ENCODE measurements at places on chromosomes 11 and 22.

DNA sequence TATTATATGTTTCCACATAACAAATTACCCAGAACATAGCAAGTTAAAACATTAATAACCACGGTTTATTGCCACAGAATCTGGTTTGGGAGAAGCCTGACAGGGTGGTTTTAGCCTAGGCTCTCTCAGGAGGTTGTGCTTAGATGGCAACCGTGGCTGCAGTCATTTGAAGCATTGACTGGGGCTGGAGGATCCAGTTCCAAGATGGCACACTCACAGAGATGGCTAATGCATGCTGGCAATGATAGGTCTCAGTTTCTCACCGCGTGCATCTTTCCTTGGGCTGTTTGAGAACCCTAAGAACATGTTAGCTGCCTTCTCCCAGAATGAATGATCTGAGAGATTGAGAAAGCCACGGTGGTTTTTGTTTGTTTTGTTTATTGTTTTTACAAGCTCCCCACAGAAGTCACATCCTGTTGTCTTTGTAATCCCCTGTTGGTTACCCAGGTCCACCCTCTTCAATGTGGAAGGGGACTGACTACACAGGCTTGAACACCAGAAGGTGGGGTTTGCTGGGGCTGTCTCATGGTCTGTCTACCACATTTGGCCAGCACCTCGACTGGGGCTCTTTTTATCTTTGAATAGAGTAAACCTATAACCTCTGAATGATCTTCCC lies 36.6 kb upstream of the GRAMD1B start:
- DNase-seq, result no peak

- no peak for DNase-seq
These were observed 120.1 kb downstream of the ENTHD1 start for GRCh38 chr22:39773503-39773902.

DNA sequence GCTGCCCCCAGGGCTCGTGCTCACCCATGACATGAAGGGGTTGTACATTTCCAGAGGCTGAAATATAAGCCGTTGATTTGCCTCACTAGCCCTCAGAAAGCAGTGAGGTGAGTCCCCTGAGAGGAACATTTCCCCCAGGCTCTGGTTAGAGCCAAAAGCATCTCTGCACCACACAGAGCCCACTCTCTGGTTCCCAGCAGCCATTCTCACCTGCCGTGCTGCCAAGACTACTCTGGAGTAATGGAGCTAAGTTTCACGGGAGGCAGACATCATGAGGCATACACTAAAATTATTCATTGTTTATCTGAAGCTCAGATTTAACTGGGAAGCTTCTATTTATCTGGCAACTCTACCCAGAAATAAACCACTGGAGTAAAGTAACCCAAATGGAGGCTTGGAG lies 40.8 kb downstream of the CACNA1I start:
- DNase-seq, result no peak

DNA sequence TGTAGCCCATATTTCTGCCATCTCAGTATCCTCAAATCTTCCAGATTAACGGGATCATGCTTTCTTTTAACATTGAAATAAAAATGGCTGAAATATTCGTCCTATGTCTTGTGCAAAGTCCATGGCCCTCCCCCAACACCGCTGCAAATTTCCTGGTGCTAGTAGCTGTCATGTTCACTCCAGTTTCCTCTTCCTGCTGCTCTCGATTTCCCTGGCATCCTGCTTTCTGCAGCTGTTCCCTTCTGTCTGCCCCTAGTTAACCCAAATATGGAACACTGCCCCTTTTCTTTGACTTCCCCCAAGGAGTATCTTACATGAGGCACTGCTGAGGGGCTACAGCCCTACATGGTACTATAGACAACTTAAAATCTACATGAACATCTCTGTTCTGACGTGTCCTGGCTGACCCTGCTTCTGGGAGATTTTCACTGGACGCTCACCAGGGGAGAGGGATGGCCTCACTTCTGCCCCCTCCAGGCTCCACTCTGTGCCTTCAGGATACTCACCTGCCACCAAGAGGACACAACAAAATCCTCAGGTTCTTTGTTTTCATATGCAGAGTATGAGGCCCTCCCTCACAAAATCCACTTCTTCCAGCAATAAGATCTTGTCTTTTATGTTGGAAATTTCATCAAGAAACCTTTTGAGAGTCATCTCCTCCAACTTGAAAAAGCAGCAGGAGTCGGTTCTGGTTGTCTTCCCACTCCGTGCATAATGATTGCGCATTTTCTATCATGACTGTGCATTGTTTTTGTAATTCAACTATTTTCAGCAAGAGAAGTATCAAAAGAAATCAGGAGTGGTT lies 29.5 kb upstream of the SCUBE2 start:
- DNase-seq, result no peak

GRCh38 chr22:48670731-48671130 lies 1156.9 kb downstream of the BRD1 start:
- DNase-seq, result no peak

- no peak for DNase-seq
These were observed 37.1 kb upstream of the HORMAD2 start for GRCh38 chr22:30043161-30043560.

DNA sequence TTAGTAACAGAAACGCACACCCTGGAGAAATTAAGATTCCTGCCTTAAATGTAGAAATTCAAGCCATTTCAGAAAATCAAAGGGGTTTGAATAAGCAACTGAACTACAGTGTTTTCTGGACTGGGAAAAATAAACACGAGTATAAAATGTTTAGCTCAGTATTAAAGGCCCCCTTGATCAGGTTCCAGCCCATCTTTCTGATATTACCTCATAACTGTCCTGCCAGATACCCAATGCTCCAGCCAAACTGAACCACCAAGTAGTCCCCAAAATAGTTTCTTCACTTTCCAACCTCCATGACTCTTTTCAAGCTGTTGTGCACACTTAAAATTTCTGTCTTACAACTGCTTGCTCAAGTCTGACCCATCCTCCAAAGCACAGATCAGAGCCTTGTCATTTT lies 54.4 kb downstream of the SERGEF start:
- DNase-seq, result no peak

GRCh38 chr11:58625826-58626460 lies 3.5 kb downstream of the CNTF start:
- no peak for DNase-seq

DNA sequence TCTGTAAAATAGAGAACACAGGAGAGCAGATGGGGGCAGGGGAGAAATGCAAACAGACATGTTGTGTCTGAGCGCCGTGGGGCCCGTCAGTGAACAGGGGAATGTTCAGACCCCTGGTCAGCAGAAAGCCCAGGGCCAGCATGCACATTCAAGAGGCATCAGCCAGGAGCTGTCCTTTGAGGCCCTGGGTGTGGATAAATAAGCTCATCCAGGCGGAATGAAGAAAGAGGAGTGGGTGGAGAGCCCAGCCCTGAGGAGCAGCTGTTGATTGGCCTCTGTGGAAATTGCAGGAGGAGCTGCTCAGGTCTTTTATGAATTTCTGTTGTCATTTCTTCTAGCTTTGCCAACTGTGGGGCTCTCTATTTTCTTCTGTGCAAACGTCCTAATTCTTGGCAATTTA lies 49.7 kb upstream of the CECR2 start:
- no peak for DNase-seq

- no peak for DNase-seq
These were observed 93.9 kb downstream of the YAP1 start for GRCh38 chr11:102204174-102204573.

DNA sequence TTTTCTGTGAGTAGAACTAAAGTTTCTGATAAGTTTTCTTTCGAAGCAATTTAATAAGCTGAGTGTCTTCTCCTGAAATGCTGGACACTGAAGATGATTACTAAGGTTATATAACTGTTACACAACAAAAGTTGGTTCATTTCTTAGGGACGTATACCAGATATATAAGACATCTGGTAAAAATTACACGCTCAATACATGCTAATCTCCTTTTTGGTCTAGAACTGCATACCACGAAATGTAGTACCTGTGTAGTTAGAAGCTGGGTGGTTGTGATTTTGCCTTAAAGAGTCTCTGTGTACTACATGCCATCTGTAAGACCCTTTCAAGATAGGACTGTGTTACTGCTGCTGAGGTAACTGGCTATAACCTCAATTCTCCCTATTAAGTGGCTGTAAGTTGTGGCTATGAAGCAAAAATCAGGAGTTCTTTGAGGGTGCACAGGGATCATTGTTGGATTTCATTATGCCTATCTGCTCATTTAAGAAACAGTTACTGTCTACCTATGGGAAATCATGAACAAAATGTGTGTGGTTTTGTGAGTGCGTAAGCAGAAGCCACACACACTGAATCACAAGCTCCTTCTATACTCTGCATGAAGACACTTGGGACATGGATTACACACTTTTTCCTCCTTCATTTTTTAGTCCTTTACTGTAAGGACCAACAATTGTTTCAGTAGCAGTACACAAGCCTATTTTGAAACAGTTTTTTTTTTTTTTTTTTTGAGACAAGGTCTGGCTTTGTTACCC lies 195.9 kb downstream of the SWAP70 start:
- no peak for DNase-seq

All from posterior cingulate gyrus (tissue), 11 donors.